CD4-positive, alpha-beta T cell treated with Interleukin-21 for 1 hour (primary cell): ENCODE measurements at places on chromosomes 1 and 21.

DNA sequence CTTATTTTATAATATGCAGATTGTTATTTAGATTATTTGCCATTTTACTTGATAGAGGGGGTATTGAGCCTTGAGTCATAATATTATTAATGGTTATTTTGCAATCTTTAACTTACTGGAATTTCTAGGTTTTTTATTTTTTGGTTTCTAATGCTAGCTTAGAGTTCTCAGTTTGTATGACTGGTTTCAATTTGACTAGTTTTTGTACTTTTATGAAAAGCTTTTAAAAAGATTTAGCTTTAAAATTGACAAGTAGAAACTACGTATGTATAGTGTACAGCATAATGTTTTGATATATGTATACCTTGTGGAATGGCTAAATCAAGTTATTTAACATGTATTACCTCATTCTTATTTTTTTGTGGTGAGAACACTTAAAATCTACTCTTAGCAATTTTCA, 41.5 kb downstream of the CEP350 start:
- DNase-seq = no peak

DNA sequence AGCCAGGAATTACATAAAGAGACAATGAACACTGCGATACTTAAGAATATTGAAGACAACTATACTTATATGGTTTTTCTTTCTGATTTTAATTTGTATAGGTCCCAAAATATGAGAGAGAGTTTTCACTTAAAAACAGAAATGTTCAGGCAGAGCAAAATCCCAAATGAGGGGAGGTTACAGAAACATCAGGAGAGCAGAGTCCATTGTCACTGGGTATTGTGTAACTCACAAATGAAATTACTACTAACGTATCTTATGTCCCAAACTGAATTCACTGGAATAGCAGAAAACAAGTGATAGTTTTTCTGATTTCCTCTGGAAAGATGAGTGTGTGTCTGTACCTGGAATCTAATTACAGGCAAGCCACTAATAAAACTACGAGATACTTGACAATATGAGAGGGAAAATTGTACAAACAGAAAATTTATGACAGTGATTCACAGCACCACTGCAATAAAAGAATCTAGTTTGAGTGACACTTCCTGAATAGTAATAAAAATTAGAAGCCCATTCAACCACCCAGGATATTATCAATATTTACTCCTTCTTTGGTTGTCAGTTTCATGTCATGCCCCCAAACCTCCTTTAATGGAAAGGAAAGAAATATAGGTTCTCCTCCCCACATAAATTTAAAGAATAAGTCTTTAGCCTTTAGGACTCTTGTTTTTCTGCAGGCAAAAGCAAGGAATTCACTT, 522.6 kb downstream of the ADGRL2 start:
- no peak for DNase-seq

GRCh38 chr1:243799908-243800307, 50.1 kb downstream of the AKT3 start:
- DNase-seq = no peak

DNA sequence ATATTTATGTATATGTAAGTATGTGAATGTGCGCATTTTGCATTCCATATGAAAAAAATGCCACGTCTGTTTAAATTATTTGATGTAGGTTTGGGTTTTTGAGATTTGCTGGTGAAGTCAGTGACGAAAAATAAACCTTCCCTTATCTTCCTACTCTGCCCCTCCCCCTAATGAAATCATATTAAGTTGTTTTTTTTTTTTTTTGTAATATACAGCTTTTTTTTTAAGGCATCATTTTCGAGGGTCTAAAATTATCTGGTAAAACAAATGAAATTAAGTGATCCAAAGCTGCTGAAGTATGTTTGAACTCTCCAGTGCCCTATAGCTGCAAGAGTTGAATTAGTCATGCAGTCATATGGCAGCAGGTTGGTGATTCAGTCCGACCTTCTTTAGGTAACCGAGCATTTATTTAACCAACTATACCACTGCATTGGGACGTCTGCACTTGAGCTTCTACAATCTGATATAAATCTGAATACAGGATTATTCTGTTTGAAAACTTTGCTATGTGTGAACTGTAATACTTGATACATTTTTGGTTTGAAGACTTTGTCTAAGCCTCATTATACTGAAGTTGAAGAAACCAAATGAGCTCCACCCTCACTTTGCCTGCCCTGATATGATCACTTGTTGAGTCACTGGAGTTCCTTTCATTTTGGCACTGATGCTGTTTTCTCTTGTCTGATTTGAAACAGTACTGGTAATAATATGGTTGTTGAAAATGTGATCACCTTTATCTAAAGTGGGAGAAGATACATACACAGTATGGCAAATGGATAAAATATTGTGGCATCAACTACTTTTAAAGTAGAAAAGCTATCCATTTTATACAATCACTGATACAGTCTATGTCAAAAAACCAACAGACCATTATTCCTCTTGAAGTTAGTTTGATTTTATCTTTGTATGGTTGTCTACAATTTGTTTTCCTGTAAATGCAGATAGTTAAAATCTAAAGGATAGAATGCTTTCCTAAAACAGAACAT, 11.7 kb downstream of the PDIK1L start:
- DNase-seq = no peak

GRCh38 chr1:210527091-210527490, 198.4 kb downstream of the HHAT start:
- DNase-seq = no peak

DNA sequence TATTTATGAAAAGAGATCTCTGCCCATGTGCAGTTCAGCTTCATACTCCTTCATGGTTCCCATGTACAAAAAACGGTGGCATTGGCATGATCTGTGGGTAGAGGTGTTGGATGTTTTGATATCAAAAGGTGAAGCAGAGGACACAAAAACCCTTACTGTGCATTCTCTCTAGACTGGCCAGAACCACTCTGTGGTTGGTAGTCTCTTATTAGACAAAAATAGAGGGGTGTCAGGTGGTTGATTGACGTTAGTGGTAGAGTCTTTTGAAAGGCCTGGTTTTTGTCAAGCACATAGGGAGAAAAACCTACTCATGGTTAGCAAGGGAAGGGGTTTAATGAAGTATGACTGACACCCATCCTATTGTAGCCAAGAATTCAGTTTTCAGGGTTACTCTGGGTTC, 400.0 kb upstream of the TMPRSS15 start:
- no peak for DNase-seq
